ENCODE measurements at places on chromosomes 3 and 15.

GRCh38 chr15:85277847-85278370 lies 102.5 kb upstream of the AKAP13 start:
- DNase-seq = no peak

- DNase-seq = no peak
Measured at GRCh38 chr3:112786002-112786590, 60.6 kb downstream of the CD200R1L start.

DNA sequence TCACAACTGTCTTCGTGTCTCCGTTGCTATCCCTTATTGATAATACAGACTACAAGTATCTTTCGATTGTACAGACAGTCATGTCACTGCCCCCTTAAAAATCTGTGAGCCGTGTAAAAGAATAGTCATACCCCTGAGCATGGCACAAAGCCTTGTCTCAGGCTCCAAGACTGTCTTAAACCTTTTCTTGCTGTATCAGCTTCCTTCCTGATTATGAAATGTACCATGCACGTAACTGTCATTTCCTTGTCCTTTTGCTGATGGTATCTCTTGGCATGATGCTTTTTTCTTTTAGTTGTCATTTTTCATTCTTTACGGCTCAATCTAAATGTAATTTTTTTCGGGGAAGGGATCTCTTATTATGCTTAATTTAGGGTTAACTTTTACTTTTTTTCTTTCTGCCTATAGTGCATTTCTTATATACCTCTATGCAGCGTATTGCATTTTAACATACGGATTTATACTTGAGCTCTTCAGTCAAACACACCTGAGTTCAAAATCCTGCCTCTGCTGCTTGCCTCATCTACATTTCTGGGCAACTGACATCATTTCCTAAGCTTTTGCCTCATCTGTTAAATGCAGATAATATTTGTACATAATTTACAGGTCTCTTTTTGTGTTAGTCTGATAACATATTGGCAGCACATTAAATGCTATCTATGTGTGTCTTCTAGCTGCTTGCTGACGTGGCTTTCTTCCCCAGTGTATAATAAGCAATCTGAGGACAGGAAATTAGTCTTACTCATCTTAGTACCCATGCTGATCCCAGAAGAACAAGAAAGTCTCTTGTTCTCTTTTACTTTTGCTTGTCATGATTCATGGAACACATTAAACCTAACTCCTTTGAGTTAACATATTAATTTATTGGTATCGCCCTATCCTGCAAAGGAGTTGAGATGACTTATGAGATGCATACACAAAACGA lies 57.3 kb downstream of the ROBO2 start:
- DNase-seq = no peak

GRCh38 chr15:41994772-41995475 lies 22.6 kb upstream of the EHD4 start:
- DNase-seq = no peak

- DNase-seq = no peak
Measured at GRCh38 chr15:86840996-86841395, 761.3 kb downstream of the AGBL1 start.

DNA sequence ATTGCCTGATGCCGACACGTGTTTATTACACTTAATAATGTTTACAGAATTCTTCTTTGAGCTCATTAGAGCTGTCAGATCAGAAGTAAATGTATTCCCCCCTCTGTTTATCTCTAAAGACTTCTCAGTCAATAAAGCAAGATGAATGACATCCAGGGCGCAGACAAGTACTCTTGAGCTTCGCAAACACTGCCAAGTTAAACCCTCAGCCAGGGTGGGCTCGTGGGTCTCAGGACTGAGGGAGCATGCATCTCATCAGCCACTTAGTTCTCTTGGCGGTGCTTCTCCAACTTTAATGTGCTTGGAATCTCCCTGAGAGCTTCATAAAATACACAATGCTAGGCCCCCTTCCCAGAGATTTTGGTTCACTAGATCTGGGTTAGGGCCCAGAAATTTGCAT lies 333.9 kb upstream of the THRB start:
- no peak for DNase-seq

DNA sequence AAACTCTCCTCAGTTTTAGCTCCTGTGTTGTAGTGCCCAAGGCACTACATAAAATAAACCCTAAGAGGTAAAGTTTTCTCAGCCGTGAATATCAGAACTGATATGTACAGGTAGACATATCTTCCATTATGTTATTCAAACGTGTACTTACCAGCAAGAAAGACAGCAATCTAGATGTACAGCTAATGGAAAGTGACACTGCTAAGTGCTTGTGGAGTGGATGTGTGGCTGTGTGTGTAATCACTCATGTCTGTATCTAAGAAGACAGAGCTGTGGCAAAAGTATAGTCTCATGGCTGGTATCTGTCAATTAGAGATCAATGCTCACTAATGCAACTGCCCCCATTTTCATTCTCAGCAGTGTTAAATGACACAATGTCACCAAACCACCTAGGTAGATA lies 101.3 kb downstream of the FMN1 start:
- no peak for DNase-seq

- DNase-seq = no peak
Measured at GRCh38 chr3:138203938-138204337, 16.8 kb downstream of the ARMC8 start.

- DNase-seq = no peak
Measured at GRCh38 chr15:80835336-80835735, 56.2 kb downstream of the CEMIP start.

DNA sequence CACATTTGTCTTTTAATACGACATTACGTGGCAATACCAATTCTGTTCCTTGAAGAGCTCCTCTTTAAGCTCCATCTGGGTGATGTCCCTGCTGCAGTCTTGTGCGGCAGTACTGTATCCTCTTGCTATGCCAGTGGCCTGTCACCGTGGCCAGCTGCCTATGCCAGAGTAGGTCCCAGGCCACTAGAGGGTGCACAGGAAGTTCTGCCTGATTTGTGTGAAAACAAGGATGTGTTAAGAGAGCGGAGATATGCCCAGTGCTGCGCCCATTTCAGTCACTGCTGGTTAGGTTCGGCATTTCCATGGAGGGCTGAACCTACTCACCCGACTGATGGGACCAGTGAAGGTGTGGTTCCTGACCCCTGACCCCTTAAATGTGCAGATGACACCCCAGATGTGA lies 25.2 kb downstream of the NIPA1 start:
- DNase-seq = peak; percentile 32

DNA sequence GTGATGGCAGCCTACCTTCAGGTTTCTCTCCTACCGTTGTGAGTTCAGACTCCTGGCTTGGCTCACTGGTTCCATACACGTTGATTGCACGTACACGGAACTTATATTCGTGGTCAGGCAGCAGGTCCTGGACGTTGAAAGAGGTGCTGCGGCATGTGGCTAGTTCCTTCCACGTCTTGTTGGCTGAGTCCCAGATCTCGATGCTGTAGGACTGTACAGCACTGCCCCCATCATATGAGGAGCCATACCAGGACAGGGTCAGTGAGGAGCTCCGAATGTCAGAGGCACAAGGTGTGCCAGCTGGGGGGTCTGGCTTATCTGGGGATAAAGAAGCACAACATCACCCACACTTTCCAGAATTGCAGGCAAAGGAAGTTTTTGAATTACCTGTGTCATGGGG lies 72.3 kb upstream of the HACD2 start:
- no peak for DNase-seq

GRCh38 chr3:64518950-64519349 lies 168.8 kb downstream of the ADAMTS9 start:
- DNase-seq = no peak

GRCh38 chr3:104586344-104586743 lies 780.4 kb upstream of the ALCAM start:
- no peak for DNase-seq

- DNase-seq = no peak
Measured at GRCh38 chr3:60217156-60217911, 1033.9 kb downstream of the FHIT start.

- DNase-seq = no peak
Measured at GRCh38 chr3:102215166-102215565, 219.6 kb upstream of the ZPLD1 start.

DNA sequence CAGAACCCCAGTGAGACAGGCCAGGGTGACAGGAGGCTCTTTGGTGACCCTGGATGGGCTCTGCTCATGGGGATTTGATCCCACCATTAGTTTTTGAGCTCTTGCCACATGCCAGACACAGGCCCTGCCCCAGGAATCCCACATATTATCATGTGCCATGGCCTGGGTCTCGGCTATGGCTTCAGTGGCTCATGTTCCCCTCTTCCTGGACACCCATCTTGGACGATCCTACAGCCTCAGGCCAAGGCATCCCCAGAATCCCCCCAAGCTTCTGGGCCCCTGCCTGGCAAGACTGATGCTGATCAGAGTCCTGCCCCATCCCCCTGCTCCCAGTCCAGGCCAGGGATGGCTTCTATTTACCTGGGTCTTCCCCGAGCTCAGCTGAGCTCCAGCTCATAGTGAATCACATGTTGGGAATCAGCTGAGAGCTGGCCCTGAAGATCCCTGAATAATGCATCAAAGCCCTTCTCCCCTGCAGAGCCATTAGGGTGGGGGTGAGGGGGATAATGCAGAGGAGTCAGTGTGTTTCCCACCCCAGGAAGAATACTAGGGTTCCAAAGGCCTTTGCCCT lies 50.9 kb upstream of the CHRNB4 start:
- DNase-seq = no peak

DNA sequence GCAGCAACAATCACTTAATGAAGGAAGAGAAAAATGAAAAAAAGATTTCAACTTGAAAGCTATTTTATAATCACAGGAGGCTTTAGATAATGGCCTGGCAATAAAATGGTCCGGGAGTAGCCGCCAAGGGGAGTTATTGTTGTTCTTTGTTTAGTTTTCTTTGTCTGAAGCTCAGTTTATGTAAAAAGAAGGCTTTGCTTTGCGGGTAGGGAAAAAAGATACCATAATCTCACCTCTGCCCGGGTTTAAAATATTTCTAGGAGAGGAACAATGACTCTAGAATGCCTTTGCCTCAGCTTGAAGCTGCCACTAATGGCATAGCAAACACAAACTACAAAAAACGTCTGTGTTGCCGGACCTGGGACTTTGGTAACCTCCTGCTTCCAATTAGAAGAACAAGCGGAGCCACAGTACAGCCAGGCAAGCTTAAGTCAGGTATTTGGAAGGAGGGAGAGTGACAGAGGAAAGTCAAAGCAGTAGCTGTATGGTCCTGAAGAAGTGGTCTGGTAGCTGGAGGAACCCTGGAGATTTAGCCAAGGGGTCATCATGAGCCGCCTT lies 764.5 kb downstream of the TUSC7 start:
- no peak for DNase-seq

DNA sequence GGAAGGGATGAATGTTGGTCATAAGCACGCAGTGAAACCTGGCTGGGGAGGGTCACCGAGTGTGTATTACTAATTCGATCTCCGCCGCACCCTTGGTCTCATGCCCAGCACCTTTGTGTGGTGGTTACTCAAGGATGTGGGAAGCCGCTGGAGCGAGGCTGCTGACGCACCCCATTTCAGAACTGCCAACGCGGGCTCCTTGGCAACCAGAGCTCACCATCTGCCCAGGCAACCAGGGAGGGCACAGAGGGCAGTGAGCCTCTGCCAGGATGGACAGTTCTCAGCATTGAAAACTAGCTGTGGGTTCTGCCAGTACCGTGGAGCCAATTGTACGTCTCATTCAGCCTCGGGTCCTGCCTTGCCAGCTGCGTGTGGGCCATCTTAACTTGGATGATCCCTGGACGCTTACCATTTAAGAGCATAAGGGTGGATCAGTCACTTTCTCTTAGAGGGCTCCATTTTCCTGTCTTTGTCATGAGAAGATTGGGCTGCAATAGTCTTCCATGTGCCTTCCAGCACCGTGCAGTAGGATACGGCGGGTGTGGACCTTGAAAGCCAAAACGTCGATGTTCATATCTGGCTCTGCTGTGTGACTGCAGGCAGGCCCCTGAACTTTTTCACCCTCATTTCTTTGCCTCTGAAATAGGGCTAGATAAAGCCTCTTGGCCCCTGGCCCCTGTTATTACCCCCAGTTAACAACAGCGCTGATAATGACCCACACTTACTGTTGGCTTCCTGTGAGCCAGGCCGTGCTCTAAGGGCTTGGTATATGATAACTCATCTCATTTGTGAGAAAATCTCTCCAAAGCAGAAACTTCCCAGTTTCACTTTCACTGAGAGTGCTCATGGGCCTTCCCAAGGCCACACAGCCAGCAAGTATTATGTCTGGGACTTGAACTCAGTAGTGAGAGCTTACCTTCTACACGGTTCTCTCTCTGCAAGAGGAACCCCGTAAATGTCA lies 238.8 kb downstream of the OPA1 start:
- DNase-seq = no peak

DNA sequence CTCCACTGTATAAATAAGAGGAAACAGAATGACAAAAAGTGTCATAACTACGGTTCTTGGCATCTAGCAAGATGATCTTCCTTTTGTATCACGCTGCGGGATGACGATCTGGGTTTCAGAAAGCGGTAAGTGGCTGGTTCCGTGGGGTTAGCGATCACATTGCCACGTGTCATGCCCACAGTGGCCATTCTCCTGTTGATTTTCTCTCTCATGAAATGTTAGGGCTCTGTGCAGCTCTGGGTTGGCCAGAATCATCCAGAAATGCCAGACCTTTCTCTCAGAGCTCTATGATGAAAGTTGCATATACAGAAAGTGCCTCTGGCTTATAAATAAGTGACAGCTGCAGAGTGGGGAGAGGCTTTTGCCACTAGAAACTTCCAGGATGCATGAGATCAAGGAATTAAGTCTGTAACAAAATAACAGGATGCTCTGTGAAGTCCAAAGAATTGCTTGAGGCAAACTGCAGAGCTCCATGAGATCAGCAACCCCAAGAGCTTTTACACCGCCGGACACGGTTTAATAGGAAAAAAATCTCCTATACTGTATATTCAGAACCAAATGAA lies 71.6 kb downstream of the ABTB1 start:
- no peak for DNase-seq

DNA sequence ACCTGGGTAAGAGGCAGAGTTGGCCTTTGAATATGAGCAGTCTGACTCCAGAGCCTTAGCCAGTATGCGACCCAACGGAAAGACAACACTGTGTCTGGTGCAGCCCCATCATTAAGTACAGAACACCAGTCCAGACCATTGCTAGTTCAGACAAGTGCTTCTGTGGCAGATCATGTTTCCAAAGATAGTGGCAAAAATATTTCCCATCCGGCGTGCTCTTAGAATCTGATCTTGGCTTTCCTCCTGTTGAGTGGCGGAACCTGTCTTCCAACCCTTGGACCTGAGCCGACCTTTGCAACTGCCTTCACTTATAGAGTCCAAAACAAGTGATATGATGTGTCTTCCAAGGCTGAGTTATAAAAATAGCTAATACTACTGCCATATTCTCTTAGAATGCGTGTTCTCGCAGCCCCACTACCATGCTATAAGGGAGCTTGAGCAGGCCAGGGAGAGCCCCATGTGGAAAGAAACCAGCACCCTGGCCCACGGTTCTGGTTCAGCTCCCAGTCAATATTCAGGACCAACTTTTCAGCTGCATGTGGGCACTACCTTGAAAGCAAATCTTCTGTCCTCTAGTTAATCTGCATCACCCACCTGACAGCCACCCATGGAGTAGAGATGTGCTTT lies 322.4 kb upstream of the SLCO3A1 start:
- no peak for DNase-seq

DNA sequence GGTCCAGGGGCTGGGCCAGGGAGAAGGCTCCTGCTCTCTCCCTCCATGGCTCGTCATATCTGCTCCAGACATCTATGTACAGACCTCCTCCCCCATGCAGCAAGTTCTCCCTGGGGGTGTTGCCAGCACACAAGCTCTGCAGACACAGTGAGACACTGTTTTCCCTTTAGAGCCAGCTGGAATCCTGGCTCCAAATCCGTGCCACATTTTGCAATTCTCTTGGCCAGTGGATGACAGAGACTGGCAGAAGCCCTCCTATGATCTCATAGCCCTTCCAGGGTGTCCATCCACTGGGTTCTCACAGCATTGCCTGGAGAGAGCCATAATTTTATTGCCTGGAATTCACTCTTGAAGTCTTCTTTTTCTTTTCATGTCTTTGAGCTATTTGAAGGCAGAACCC lies 203.9 kb downstream of the TLE3 start:
- DNase-seq = peak; percentile 84

All from glutamatergic neuron (in vitro differentiated cells).